ENCODE measurements at places on chromosomes 3 and 15.

GRCh38 chr15:63411866-63412265 lies 30.2 kb upstream of the CA12 start:
- H3K27me3 ChIP-seq = no peaks in the 10 kb centered on the region
- no peaks in the 10 kb centered on the region for H3K4me1 ChIP-seq
- no peaks in the 10 kb centered on the region for H3K36me3 ChIP-seq
- H3K4me3 ChIP-seq = no peak overlapping the region

- H3K4me1 ChIP-seq = no peaks in the 10 kb centered on the region
- H3K4me3 ChIP-seq = no peak overlapping the region
- no peak for DNase-seq
- no peak overlapping the region for H3K27ac ChIP-seq
Measured at GRCh38 chr15:73851689-73852088, 21.7 kb upstream of the TBC1D21 start.

DNA sequence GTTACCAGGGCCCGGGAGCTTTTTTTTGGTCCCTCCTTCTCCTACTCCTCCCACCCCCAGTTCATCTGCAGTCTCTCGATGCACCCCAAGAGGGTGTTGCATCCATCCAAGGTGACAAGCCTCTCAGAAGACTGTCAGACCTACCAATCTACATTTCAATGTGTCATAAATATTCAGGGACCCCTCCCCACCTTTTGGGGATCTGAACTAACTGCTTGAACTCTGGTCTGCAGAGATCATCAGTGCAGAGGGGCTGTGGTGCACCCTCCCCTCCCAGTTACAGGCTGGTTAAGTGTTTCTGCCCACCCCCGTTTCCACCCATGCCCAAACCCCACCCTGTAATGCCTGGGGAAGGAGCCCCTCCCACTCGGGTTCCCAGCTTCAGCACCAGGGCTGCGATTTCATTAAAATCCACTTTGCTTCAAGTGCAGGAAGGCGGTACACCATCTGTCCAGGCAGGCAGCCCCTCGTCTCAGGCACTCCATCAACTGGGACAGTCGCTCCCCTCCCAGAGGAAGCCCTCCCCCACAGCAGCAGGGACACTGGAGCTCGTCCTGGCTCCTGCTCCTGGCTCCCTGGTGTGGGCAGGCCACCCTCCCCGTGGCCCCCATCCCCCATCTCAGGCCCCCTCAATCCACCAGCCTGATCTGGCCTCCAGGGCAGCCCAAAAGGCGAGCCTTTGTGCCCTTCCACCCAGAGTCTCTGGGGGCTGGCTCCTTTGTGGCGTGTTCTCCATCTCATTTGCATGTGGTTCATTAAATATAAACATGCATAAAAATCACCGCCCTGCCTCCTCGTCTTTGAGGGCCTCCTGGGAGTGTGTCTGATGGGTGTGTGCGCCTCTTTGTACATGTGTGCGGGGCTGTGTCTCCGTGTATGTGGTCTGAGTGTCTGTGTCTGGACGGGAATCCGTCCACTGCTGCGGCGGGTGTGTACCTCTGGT lies 32.3 kb downstream of the RNU5B-1 start:
- DNase-seq = no peak
- H3K4me1 ChIP-seq = no peaks in the 10 kb centered on the region
- H3K27ac ChIP-seq = no peak overlapping the region
- H3K4me3 ChIP-seq = no peak overlapping the region
- H3K27me3 ChIP-seq = no peaks in the 10 kb centered on the region

DNA sequence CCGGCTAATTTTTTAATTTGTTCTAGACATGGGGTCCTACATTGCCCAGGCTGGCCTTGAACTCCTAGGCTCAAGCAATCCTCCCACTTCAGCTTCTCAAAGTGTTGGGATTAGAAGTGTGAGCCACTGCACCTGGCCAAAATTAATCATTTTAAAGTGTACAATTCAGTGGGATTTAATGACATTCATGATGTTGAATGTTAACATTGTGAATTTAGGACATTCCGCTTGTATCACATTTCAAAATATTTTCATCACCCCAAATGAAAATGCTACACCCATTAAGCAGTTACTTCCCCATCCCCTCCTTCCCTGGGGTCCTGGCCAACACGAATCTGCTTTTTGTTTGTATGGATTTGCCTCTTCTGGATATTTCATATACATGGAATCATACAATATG lies 62.1 kb upstream of the CGNL1 start:
- no peak overlapping the region for H3K27ac ChIP-seq
- H3K36me3 ChIP-seq = no peaks in the 10 kb centered on the region
- no peak for DNase-seq
- H3K27me3 ChIP-seq = no peaks in the 10 kb centered on the region

GRCh38 chr3:173109143-173109542 lies 31.9 kb downstream of the SPATA16 start:
- no peaks in the 10 kb centered on the region for H3K36me3 ChIP-seq
- DNase-seq = no peak
- H3K4me1 ChIP-seq = no peaks in the 10 kb centered on the region
- no peak overlapping the region for H3K27ac ChIP-seq
- H3K4me3 ChIP-seq = no peak overlapping the region

- H3K36me3 ChIP-seq = no peaks in the 10 kb centered on the region
- no peak overlapping the region for H3K4me3 ChIP-seq
- no peak overlapping the region for H3K27ac ChIP-seq
- no peaks in the 10 kb centered on the region for H3K27me3 ChIP-seq
- DNase-seq = no peak
- no peaks in the 10 kb centered on the region for H3K4me1 ChIP-seq
Measured at GRCh38 chr3:62723914-62724217, 151.3 kb downstream of the CADPS start.

DNA sequence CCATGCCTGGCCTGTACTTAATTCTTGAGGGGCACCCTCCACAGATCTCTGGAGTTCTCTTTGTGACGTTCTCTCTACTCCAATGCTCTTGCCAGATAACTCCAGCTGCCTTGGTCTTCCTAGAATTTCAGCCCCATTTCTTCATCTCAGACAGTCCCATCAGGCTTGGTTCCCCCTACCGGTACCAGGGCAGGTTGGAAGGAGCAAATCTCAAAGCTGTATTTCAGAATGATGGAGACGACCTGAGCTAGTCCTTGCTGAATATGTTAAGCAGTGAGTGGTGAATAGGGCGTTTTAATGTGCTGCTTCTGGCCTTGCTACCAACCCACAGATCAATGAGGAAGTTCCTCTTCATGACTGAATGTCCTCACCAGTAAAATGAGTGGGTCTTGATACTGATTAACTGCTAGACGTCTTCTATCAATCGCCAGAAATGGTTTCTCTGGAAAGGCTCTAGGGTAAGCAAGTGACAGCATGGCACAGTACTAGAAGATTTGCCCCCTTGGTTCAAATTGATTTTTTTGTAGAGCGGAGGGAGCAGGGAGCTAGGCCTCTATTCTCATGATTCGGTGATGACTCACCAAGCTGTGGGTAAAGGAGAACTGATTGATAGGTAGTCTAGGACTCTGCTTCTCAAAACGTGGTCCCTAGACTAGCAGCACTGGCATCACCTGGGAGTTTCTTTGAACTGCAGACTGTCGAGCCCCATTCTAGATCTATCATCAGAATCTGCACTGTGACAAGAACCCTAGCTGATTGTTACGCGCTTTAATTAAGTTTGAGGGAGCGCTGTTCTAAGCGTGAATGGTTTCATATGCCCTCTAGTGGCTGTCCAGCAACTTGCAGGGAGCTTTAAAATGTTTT lies 67.8 kb downstream of the UBP1 start:
- peaks cover 7% of the 10 kb centered on the region for H3K4me1 ChIP-seq
- no peaks in the 10 kb centered on the region for H3K27me3 ChIP-seq
- H3K36me3 ChIP-seq = peaks cover 15% of the 10 kb centered on the region
- no peak overlapping the region for H3K4me3 ChIP-seq
- no peak for DNase-seq

- no peak for DNase-seq
- no peaks in the 10 kb centered on the region for H3K36me3 ChIP-seq
- H3K4me3 ChIP-seq = no peak overlapping the region
Measured at GRCh38 chr15:69979262-69979661, 118.5 kb downstream of the TLE3 start.

- no peak overlapping the region for H3K27ac ChIP-seq
- no peaks in the 10 kb centered on the region for H3K36me3 ChIP-seq
- no peaks in the 10 kb centered on the region for H3K4me1 ChIP-seq
- no peaks in the 10 kb centered on the region for H3K27me3 ChIP-seq
- H3K4me3 ChIP-seq = no peak overlapping the region
- DNase-seq = no peak
Measured at GRCh38 chr15:62105266-62105665, 38.5 kb downstream of the C2CD4A start.

DNA sequence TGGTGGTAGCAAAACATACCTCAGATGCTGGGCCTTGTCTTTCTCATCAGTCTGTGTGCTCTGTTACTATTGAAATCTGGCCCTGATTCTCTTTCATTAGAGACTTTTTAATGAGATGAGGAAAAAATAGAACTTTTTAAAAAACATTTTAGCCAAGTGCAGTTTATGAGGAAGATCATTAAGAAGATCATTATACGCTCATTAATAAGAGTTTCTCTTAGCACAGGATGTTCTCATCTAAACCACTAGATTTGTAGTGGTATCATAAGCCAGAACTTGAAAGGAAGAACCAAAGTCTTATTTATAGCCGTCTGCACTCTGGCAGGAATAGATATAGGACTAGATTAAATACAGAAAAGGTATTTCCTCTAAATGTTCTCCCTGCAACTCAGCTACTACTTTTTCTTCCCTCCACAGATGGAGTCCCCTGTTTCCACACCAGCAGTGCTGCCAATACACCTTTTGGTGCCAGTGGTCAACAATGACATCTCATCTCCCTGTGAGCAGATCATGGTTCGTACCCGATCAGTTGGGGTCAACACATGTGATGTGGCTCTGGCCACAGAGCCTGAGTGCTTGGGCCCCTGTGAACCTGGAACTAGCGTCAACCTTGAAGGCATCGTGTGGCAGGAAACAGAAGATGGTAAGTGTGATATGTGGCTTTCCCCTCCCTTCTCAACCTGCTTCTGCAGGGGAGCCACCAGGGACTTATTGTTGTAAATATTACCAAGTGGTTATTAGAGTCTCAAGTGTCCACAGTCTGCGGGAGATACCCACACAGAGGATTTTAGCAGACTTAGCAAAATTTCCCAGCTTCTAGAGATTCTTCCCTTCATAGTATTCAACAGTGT lies 152.8 kb downstream of the RBPMS2 start:
- no peaks in the 10 kb centered on the region for H3K27me3 ChIP-seq
- peaks cover 10% of the 10 kb centered on the region for H3K36me3 ChIP-seq
- H3K4me1 ChIP-seq = peaks cover 48% of the 10 kb centered on the region
- no peak for DNase-seq

DNA sequence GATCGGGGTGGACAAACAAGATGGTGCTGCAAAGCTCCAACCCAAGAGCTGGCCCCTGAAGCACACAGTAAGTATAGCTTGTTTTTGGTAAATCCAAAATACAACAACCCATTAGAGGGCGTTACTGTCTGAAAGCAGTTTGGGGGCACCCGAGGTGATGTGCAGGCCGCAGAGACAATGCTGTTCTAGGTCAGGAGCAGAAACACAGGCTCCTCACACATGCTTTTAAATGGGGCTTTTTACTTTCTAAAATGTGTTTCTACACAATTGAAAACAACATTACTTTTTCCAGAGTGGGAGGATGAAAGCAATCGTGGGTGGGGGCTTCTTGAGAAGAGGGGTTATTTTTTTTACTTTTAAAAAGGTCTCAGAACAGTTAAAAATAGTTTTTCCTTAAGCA lies 1029.3 kb upstream of the CFAP20DC start:
- DNase-seq = no peak
- H3K27ac ChIP-seq = no peak overlapping the region
- H3K4me1 ChIP-seq = no peaks in the 10 kb centered on the region
- no peaks in the 10 kb centered on the region for H3K27me3 ChIP-seq
- H3K4me3 ChIP-seq = no peak overlapping the region

GRCh38 chr3:48407542-48408099 lies 22.3 kb downstream of the PLXNB1 start:
- H3K36me3 ChIP-seq = peaks cover 82% of the 10 kb centered on the region
- no peak overlapping the region for H3K27ac ChIP-seq
- no peak overlapping the region for H3K4me3 ChIP-seq
- no peaks in the 10 kb centered on the region for H3K27me3 ChIP-seq

- H3K36me3 ChIP-seq = no peaks in the 10 kb centered on the region
- no peak for DNase-seq
- no peak overlapping the region for H3K27ac ChIP-seq
- H3K4me3 ChIP-seq = no peak overlapping the region
Measured at GRCh38 chr3:155012584-155012983, 67.5 kb upstream of the MME start.

GRCh38 chr15:48507416-48508065 lies 138.0 kb downstream of the FBN1 start:
- no peak overlapping the region for H3K4me3 ChIP-seq
- H3K36me3 ChIP-seq = peaks cover 14% of the 10 kb centered on the region

- no peak overlapping the region for H3K27ac ChIP-seq
- H3K27me3 ChIP-seq = no peaks in the 10 kb centered on the region
- H3K36me3 ChIP-seq = no peaks in the 10 kb centered on the region
Measured at GRCh38 chr15:29665444-29666003, 156.7 kb downstream of the TJP1 start.

DNA sequence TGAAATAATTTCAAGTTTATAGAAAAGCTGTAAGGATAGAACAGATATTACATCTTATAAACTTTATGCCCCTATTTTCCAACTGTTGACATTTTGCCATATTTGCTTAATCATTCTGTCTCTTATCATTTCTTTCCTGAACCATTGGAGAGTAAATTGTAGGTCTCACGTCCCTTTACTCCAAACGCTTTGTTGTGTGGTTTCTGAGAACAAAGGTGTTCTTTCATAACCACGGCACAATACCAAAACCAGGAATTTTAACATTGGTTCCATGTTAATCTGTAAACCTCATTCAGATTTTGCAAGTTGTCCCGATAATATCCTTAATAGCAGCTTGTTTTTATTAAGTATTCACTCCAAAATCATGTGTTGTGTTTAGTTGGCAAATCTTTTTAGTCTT lies 134.8 kb downstream of the AKAP13 start:
- no peaks in the 10 kb centered on the region for H3K36me3 ChIP-seq
- no peaks in the 10 kb centered on the region for H3K27me3 ChIP-seq
- no peak overlapping the region for H3K27ac ChIP-seq
- DNase-seq = no peak
- peaks cover 11% of the 10 kb centered on the region for H3K4me1 ChIP-seq

DNA sequence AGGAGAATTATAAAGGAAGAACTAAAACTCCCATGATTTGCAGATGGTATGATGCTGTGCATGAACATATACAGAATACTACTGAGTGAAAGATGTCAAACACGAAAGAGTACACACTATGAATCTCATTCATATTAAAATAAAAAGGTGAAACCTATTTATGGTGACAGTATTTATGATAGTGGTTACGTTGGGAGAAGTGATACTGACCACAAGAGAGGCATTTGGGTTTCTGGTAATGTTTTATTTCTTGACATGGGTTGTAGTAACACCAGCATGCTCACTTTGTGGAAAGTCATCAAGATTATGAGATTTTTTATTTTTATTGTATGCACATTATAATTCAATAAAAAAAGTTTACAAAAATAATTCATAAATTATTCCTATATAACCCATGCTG lies 324.0 kb downstream of the GAP43 start:
- H3K36me3 ChIP-seq = no peaks in the 10 kb centered on the region
- H3K27me3 ChIP-seq = no peaks in the 10 kb centered on the region
- H3K27ac ChIP-seq = no peak overlapping the region
- no peak overlapping the region for H3K4me3 ChIP-seq
- no peaks in the 10 kb centered on the region for H3K4me1 ChIP-seq
